Stimulated activated CD4-positive, alpha-beta T cell treated with anti-CD3 and anti-CD28 coated beads, Interleukin-2, amount 100 ng/mL, for 24 hours (primary cell): ENCODE measurements at places on chromosomes 7 and 10.

DNA sequence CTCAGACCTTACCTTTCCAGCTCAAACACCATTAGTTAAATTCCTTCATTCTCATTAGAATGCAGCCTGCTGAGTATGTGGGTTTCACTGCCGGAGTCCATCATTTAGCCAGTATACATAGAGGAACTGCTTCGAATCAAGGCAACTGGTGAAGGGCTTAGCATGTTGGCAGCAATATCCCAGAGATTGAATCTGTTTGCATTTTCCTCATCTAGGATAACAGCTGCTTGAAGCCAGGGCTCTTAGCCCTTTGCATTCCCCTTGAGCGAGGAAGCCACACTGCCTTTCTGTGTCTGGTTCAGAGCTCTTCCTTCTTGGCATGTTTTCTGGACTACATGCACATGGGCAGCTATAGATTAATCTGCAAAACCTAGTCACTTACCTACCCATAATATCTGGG lies 14.7 kb downstream of the NODAL start:
- no peak for DNase-seq

DNA sequence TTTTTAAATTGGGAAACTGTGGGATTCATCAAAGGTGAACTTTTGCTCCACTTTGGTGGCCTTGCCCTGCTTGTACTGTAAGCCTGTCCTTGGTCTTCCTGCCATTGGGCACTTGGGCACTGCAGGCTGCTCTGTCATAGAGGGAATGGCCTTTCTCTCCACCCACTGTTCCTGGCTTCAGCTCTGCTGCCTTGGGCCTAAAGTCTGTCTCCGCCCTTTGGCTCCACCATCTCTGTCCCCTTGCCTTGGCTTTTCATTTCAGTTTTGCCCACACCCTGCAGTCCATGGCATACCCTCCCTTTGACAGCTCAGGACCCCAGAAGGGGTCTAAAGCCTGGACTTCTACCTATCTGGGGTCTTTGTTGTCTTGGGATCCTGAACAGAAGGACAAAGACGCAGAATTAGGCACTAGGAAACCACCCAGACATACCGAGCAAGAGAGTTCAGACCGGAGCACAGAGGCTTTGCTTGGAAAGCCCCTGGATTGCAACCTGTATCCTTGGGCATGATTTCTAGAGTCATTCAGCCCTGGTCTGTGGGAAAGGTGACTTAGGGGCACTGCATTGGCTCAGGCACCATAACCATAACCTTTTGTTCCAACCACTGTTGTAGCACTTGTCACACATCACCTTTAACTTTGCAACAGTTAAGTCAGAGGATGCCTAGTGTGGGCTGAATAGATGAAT lies 5.2 kb upstream of the ARHGAP22 start:
- DNase-seq = no peak

DNA sequence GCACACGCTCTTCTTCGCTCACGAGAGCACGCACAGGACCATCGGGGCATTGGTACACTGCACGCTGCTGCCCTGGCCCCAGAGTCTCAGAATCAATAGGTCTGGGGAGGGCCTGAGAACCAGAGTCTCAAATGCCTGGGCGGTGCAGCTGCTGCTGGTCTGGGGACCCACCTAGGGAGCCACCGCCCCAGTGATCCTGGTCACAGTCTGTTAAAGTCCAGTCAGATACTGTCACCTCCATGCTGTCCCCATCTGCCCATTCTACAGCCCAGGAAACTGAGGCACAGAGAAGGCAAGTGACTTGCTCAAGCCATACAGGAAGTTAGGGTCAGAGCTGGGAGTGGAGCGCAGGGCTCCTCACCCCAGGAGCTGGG lies 38.0 kb downstream of the ZCCHC24 start:
- DNase-seq = no peak

DNA sequence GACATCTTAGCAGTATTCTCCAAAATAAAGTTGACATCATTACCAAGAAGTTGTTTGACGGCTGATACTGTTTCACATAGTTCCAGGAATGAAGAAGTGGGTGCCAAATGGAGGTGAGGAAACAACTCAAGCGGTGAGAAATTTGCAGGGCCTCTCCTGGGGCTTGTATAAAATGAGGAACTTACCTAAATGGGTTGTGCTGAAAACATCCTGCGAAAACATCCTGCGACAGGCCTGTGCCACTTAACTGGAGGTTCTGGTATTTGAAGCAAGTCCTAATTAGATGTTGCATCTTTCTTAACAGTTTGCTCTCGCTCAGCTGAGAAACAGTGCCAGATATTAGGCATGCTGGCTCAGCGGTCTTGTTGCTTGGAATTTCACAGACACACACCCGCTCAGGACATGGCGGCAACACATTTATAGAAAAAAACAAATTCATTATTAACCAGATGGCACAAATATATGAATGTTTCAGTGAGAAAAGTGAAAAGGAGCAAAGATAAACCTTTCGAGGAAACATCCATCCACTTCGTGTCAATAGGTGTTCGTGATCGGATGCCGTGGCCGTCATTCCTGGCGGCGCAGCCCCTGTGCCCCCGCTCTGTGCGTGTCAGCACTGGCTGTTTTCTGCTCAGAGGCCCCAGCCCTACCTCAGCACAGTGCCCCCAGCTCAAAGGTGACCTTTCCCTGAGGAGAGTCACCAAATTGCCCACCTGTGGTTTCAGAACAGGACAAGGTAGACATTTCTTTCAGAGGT lies 48.1 kb downstream of the CDC123 start:
- DNase-seq = no peak

DNA sequence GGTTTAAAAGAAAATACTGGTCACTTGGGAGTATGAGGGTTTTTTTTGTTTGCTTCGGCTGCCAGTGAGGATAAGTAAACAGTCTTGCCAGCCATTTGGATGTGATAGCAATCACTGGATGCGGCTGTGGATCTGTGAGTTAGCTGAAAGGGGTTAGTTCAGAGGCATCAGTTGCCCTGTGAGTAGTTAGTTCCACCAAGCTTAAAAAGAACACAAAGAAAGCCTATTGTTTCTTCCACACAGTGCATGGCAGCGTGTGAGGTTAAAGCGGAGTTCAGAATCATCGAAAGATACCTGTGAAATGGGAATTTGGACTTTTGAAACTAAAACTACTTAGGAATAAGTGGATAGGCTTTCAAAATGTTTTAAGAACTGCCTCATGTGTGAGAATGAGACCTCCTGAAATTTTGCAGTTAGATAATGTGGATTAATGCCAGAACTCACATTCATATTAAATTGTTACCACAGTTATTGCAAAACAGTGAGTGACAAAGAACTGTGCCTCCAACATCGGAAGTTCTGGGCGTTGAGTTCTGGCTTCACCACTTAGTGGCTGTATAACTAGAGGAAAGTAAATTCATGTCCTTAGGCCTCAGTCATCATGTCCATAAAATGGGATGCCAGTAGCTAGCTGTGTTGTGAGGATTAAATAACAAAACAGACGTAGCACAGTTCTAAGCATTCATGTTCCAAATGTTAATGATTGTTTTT lies 31.3 kb downstream of the KIAA1217 start:
- no peak for DNase-seq

- peak; percentile 22 for DNase-seq
Measured at GRCh38 chr10:126598009-126598408, 72.5 kb downstream of the C10orf90 start.

- DNase-seq = no peak
Measured at GRCh38 chr7:1236831-1237701, 4.4 kb downstream of the UNCX start.

DNA sequence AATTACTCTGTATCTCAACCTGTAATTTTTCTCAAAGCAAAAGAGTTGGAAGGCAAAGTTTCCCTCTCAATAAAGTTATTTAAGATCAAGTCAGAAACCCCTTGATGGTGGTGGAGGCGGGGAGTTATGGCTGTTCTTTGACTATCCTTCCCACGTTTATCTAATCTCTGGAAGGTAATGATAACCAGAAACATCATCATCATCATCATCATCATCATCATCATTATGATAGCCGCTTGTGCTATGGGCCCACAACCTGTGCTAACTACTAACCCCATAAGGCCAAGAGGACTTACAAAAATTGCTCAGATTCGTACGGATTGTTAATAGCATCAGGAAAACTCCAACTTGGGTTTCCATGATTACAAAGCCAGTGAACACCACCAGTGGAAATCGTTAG lies 502.3 kb downstream of the SH2D4B start:
- no peak for DNase-seq

GRCh38 chr7:134120405-134120804 lies 6.7 kb upstream of the LRGUK start:
- no peak for DNase-seq

DNA sequence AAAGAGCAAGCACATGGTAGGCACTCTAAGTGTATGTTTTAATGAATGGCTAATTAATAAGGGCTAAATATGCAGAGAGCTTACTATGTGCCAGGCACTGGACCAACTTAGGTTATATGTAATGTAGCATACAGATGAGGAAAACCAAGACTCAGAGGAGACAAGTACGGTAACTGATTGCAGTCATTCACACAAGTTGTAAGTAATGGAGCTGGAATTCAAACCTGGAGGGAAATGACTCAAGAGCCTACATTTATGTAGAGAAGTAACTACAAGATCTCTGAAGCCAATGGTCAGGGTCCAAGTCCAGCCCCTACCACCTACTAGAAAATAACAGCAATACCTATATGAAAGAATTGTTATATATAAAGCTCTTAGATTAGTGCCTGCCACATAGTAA lies 97.3 kb upstream of the KCNIP2 start:
- no peak for DNase-seq

GRCh38 chr7:135773464-135773863 lies 24.9 kb upstream of the FAM180A start:
- DNase-seq = no peak

GRCh38 chr7:30859940-30860496 lies 51.6 kb upstream of the AQP1 start:
- no peak for DNase-seq

GRCh38 chr10:12509016-12509793 lies 159.9 kb downstream of the CAMK1D start:
- no peak for DNase-seq

DNA sequence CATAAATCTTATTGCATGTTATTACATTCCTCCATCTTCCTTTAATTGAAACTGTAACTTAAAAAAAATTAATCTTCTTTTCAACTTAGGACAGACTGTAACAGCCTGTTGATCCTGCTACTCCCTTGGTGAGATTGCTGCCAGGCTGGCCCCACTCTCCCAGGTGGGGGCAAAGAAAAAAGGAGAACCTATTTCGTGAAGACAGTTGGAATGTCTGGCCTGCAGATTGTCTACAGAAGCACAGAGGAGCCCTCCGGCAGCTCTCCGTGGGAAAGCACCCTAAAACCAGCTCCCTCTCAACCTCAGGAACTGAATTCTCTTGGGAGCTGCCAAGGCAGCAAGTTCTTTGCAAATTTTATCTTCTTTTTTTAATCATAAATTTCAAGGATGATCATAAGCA lies 32.8 kb downstream of the GRB10 start:
- no peak for DNase-seq

GRCh38 chr7:29281782-29282541 lies 87.4 kb downstream of the CHN2 start:
- DNase-seq = no peak

GRCh38 chr10:2543974-2544373 lies 523.4 kb upstream of the PFKP start:
- DNase-seq = no peak

DNA sequence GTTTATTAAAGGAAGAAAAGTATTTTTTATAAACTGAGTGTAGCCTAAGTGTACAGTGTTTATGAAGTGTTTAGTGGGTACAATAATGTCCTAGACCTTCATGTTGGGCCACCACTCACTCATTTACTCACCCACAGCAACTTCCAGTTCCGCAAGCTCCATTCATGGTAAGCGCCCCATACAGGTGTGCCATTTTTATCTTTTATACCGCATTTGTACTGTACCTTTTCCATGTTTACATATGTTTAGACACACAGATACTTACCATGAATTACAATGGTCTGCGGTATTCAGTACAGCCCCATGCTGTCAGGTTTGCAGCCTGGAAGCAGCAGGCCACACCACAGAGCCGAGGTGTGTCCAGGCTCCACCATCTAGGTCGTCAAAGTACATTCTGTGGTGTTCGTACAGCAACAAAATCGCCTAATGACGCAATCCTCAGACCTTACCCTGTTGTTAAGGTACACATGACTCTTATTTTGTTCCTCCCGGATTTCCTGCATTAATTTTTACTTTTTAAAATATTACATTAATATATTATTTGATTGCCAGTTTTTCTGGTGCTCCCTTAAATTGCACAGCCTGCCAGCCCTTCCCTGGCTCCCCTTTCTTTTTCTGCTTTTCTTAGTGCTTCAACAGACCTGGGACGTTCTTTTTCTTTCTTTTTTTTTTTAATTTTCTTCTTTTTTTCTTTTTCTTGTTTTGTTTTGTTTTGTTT lies 881 bp upstream of the SSBP1 start:
- DNase-seq = no peak

DNA sequence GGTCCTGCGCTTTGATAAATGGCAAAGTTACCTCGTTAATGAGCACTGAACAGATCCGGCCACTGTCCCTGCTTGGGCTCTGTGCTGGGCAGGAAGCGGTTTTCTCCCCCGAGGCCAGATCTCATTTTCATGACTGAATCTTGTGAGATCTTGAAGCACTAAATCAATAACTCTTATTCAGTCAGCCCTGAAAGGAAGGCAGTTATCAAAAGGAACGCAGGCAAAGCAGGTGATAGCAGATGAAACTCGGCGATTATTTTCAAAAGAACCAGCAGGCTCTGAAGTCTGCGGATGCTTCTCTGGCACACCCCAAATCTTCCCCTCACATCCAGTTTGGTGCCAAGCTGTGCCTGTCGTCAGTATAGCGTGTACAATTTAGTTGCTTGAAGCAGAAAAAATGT lies 228.7 kb downstream of the BAMBI start:
- DNase-seq = no peak

- no peak for DNase-seq
Measured at GRCh38 chr7:92837000-92837749, 802 bp upstream of the CDK6 start.

DNA sequence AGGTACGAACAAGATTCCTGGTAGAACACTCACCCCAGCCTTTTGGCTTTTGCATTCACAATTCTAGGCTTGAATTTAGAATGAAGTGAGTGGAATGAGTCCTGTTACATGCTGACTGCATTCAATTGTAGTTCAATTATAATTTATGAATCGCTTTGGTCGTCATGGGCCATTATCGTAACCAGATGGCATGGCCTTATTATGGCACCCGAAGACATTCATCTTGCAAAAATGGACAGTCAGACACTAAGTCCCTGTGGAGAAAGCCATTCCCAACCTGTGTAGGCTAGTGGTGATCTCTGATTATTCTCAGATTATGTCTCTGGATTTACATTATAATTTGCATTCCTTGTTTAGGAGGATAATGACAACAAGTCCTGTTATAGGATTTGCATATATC lies 292.4 kb upstream of the NPSR1 start:
- DNase-seq = no peak

DNA sequence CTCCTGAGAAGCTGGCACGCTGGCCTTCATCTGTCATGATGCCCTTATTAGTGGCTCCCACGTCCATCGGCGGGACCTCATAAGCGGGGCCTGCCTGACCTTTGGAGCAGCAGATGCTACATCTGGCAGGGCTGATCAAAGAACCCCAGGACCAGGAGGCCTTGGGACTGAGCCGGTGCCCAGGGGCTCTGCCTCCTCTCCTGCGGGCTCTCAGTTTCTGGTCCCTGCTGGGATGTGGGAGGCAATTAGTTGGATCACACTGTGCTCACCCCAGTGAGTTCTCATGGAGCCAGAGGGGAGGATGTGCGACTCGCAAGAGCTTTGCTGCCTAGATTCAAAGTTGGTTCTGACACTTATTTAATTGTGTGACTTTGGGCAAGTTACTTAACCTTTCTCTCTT lies 28.7 kb upstream of the SFRP5 start:
- no peak for DNase-seq

- no peak for DNase-seq
Measured at GRCh38 chr7:16739863-16740622, 13.5 kb upstream of the TSPAN13 start.
